Keratinocyte (primary cell): ENCODE measurements at places on chromosomes 11 and 22. TPM values are rescaled to one million over a fixed set of nuclear protein-coding genes. Genes with fewer than 3 reads are reported as not detected.
A peak's percentile ranks its signal among the peaks of the same experiment; 100 is the strongest.

DEFB131B gene
- polyA plus RNA-seq, result not detected in 3 replicates

PI4KA gene
- polyA plus RNA-seq, result 12.2 to 15.9 TPM (median 13.6 TPM) in 3 replicates

- H3K4me3 ChIP-seq, result peak overlapping the region; percentile 40
- H3K27ac ChIP-seq, result peak overlapping the region; percentile 95
- H3K27me3 ChIP-seq, result no peaks in the 10 kb centered on the region
- peaks cover 41% of the 10 kb centered on the region for H3K4me1 ChIP-seq
These were observed 46.5 kb downstream of the FBLN1 start for GRCh38 chr22:45548991-45549761.

ZNF408 gene
- 4.0 to 8.1 TPM (median 5.0 TPM) in 3 replicates for polyA plus RNA-seq

- no peaks in the 10 kb centered on the region for H3K27me3 ChIP-seq
- H3K27ac ChIP-seq, result no peak within 1 kb of the TSS
- H3K4me3 ChIP-seq, result no peak within 1 kb of the TSS
- H3K4me1 ChIP-seq, result no peaks in the 10 kb centered on the region
- peaks cover 2% of the 10 kb centered on the region for H3K36me3 ChIP-seq
These were observed at the start of gene PTGDR2 for GRCh38 chr11:60855726-60856633. Gene PTGDR2 (minus strand): TSS chr11:60855950. CDS start chr11:60853722, 2,228 bp downstream.

CCDC81 gene
- polyA plus RNA-seq, result 0.06 to 0.42 TPM (median 0.15 TPM) in 3 replicates

DNA sequence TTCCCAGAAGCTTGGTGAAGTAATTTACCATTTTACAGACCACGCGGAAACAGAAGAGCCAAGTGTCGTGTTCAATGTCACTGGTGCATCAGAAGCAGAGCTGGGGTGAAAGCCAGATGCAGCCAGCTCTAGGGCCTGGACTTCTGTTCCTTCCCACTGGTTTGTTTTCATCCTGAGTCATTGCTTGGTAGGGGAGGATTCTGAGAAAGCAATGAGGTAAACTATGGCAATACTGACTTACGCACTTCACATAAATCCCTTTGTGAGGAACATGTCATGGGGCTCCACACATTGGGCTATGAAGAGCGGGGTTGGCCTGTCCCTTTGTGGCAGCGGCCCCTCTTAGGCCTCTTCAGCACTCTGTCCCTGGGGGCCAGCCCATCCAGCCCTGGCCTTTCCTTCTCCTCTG is 52.4 kb upstream of the RBFOX2 start:
- no peak for DNase-seq
- no peaks in the 10 kb centered on the region for H3K36me3 ChIP-seq
- H3K4me3 ChIP-seq, result no peak overlapping the region
- H3K27me3 ChIP-seq, result no peaks in the 10 kb centered on the region

OR51B4 gene
- not detected in 3 replicates for polyA plus RNA-seq

CHRM4 gene
- 0.06 TPM in 1 of 3 replicates, not detected in the others for polyA plus RNA-seq

DNA sequence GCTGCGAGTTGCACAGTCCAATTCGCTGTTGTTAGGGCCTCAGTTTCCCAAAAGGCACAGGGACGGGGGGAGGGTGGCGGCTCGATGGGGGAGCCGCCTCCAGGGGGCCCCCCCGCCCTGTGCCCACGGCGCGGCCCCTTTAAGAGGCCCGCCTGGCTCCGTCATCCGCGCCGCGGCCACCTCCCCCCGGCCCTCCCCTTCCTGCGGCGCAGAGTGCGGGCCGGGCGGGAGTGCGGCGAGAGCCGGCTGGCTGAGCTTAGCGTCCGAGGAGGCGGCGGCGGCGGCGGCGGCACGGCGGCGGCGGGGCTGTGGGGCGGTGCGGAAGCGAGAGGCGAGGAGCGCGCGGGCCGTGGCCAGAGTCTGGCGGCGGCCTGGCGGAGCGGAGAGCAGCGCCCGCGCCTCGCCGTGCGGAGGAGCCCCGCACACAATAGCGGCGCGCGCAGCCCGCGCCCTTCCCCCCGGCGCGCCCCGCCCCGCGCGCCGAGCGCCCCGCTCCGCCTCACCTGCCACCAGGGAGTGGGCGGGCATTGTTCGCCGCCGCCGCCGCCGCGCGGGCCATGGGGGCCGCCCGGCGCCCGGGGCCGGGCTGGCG is at the start of gene BCR:
TSS of gene BCR (plus strand) at position 209 of the 592 bp plus-strand sequence. CDS start 452 bp downstream, outside the sequence.
- no peaks in the 10 kb centered on the region for H3K27me3 ChIP-seq
- peak within 1 kb of the TSS; percentile 49 for H3K27ac ChIP-seq
- H3K4me3 ChIP-seq, result peak within 1 kb of the TSS; percentile 96
- H3K4me1 ChIP-seq, result peaks cover 38% of the 10 kb centered on the region

- no peak for DNase-seq
- no peaks in the 10 kb centered on the region for H3K4me1 ChIP-seq
- no peak overlapping the region for H3K27ac ChIP-seq
- peaks cover 4% of the 10 kb centered on the region for H3K36me3 ChIP-seq
- no peak overlapping the region for H3K4me3 ChIP-seq
- H3K27me3 ChIP-seq, result no peaks in the 10 kb centered on the region
These were observed 50.8 kb downstream of the PISD start for GRCh38 chr22:31611061-31611760.

- DNase-seq, result no peak
- peak overlapping the region; percentile 64 for H3K4me3 ChIP-seq
- no peaks in the 10 kb centered on the region for H3K36me3 ChIP-seq
- H3K4me1 ChIP-seq, result peaks cover 24% of the 10 kb centered on the region
These were observed 1.5 kb downstream of the KIF18A start for GRCh38 chr11:28106353-28107043.

DNA sequence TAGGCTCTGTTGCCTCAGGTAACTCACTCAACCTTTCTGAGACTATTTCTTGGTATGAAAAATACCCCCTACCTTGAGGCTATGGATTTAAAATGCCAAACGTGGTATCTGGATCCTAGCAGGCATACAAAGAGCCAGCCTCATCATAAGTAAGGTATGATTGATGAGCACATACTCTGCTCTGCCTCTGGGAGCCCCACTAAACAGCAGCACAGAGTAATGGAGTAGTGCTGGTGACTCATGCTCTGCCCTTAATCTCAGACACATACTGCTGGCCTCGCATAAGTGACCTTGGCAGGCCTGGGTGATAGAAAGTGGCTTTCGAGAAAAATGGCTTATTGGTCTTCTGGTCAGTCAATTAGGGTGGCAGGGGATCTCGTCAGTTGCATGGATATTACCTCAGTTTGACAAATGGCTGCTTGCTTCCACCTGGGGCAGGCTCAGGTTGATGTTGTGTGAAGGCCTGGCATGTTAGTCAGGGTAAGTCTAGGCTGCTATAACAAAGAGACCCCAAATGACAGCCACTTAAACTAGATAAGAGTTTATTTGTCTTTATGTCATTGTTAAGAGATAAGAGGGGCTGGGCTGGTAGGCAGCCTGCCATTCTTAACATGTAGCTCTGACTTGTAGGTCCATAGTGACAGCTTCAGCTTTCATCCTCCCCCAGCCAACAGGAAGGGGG is 15.2 kb upstream of the SLC6A5 start:
- no peak for DNase-seq
- no peaks in the 10 kb centered on the region for H3K36me3 ChIP-seq
- H3K27me3 ChIP-seq, result peaks cover 2% of the 10 kb centered on the region
- H3K4me1 ChIP-seq, result peaks cover 3% of the 10 kb centered on the region

GRCh38 chr11:1521382-1522080 is 35.0 kb upstream of the MOB2 start:
- no peak overlapping the region for H3K4me3 ChIP-seq
- no peak overlapping the region for H3K27ac ChIP-seq
- no peaks in the 10 kb centered on the region for H3K27me3 ChIP-seq
- peaks cover 22% of the 10 kb centered on the region for H3K4me1 ChIP-seq
- H3K36me3 ChIP-seq, result no peaks in the 10 kb centered on the region

- no peak for DNase-seq
- H3K4me3 ChIP-seq, result no peak overlapping the region
- no peaks in the 10 kb centered on the region for H3K4me1 ChIP-seq
- H3K27me3 ChIP-seq, result no peaks in the 10 kb centered on the region
- no peaks in the 10 kb centered on the region for H3K36me3 ChIP-seq
These were observed 14.9 kb downstream of the KBTBD3 start for GRCh38 chr11:106061954-106062949.

DNA sequence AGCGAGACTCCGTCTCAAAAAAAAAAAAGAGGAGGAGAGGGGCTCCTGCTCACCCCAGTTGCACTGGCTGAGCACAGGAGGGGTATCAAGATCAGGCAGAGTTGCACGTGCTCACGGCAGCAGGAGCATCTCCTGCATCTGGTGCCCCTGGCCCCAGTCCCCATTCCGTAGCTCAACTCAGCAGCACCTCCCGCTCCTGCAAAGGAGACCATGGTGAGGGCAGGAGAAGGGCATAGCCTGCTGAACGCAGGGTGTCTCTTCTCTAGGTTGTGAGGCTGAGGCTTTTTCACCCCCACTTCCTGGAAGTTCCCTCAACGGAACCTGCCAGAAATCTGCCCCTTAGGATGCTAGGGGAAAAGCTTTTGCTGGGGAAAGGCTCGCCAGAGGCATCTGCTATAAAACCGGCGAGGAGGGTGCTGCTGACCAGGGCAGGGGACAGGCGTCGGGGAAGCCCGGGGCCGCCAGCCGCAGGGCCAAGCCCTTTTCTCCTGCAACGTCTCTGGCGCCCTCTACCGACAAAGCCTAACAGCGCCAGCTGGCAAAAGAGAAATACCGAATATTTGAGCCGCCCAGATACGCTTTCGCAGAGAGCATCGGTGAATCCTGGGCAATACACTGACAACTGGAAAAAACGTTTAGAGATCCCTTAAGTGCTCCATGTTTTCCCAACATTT is 1.0 kb upstream of the PPP6R2 start:
- H3K27ac ChIP-seq, result peak overlapping the region; percentile 62
- peak overlapping the region; percentile 79 for H3K4me3 ChIP-seq
- no peaks in the 10 kb centered on the region for H3K4me1 ChIP-seq
- H3K27me3 ChIP-seq, result no peaks in the 10 kb centered on the region
- no peaks in the 10 kb centered on the region for H3K36me3 ChIP-seq

DNA sequence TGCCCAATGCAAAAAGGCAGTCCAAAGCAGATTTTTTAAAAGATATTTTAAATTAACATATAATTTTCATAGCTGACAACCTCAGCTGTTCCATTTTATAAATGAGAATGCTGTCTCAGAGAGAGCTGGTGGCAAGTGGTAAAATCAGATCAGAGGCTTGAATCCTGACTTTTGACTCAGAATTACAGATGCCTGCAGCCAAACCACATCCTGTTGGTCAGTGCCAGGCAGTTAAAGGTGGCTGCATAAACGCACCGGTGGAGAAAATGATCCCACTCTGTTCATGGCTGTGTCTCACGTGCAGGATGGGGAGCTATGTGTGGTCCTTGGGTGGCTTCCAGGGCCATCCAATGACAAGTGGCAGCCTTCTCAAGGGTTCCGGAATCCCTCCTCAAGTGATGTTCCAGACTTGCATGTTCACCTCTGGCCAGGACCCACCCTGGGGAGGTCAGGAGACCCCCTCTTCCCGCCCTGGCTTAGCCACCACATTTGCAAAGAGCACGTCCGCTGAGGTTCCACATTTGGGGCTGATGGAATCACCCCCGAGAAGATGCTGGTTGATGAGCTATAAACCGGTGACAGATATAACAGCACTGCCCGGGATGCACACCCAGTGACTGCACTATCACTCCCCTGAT is 155.5 kb downstream of the SHANK2 start:
- no peaks in the 10 kb centered on the region for H3K4me1 ChIP-seq
- no peaks in the 10 kb centered on the region for H3K27me3 ChIP-seq
- DNase-seq, result no peak
- H3K36me3 ChIP-seq, result no peaks in the 10 kb centered on the region
- no peak overlapping the region for H3K4me3 ChIP-seq

- peaks cover 22% of the 10 kb centered on the region for H3K36me3 ChIP-seq
- H3K4me3 ChIP-seq, result no peak overlapping the region
- no peaks in the 10 kb centered on the region for H3K27me3 ChIP-seq
- no peaks in the 10 kb centered on the region for H3K4me1 ChIP-seq
- no peak overlapping the region for H3K27ac ChIP-seq
These were observed 8.6 kb downstream of the CFL1 start for GRCh38 chr11:65849366-65849765.

DNA sequence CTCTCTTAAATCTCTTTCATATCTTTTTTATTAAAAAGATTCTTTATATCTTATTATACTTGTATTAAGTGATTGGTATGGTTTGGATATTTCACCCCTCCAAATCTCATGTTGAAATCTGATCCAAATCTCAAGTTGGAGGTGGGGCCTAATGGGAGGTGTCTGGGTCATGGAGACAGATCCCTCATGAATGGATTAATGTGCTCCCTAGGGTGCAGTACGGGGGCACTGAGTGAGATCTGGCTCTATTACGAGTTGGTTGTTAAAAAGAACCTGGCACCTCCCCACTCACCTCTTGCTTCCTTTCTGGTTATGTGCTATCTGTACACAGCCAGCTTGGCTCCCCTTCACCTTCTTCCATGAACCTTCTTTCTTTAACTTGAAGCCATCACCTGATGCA is 149.6 kb downstream of the CWF19L2 start:
- DNase-seq, result no peak
- H3K27me3 ChIP-seq, result no peaks in the 10 kb centered on the region
- no peak overlapping the region for H3K4me3 ChIP-seq
- no peaks in the 10 kb centered on the region for H3K36me3 ChIP-seq
- H3K4me1 ChIP-seq, result no peaks in the 10 kb centered on the region
- no peak overlapping the region for H3K27ac ChIP-seq

SULT4A1 gene
- 0.26 to 1.0 TPM (median 0.33 TPM) in 3 replicates for polyA plus RNA-seq

KIRREL3 gene
- polyA plus RNA-seq, result 0.03 to 0.04 TPM in 2 of 3 replicates, not detected in the other

RPUSD4 gene
- polyA plus RNA-seq, result 23.8 to 24.7 TPM (median 23.8 TPM) in 3 replicates

MEI1 gene
- polyA plus RNA-seq, result 0.10 TPM in 1 of 3 replicates, not detected in the others

SOX10 gene
- not detected in 3 replicates for polyA plus RNA-seq

ANGPTL5 gene
- 0.03 TPM in 1 of 3 replicates, not detected in the others for polyA plus RNA-seq

CLDN5 gene
- polyA plus RNA-seq, result not detected in 3 replicates

- no peaks in the 10 kb centered on the region for H3K4me1 ChIP-seq
- no peaks in the 10 kb centered on the region for H3K36me3 ChIP-seq
- H3K27me3 ChIP-seq, result no peaks in the 10 kb centered on the region
- no peak overlapping the region for H3K4me3 ChIP-seq
These were observed 6.8 kb upstream of the SAA1 start for GRCh38 chr11:18259259-18259658.

- no peaks in the 10 kb centered on the region for H3K27me3 ChIP-seq
- DNase-seq, result no peak
- H3K27ac ChIP-seq, result no peak overlapping the region
- H3K4me1 ChIP-seq, result no peaks in the 10 kb centered on the region
These were observed 127.4 kb downstream of the WT1 start for GRCh38 chr11:32307913-32308312.

DNA sequence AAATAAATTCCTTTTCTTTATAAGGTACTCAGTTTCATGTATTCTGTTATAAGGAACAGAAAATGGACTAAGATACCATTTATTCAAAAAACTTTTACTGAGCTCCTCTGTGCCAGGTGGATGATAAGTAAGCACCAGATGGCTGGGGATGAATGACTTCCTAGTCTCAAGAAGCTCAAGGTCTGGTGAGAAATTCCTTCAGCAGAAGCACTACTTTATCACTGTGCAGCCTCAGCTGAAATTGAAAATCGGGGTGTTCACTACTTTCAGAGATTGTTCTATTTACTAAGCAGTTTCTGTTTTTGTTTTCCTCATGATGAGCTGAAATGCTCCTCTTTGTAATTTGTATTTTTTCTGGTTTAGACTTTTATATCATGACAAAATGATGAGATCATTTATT is 7.8 kb downstream of the LDHAL6A start:
- no peaks in the 10 kb centered on the region for H3K36me3 ChIP-seq
- no peaks in the 10 kb centered on the region for H3K27me3 ChIP-seq
- no peak for DNase-seq

VWCE gene
- 0.14 to 0.82 TPM (median 0.30 TPM) in 3 replicates for polyA plus RNA-seq

RAB38 gene
- 87.1 to 147 TPM (median 146 TPM) in 3 replicates for polyA plus RNA-seq
